ENCODE measurements at places on chromosomes 12 and 14.

DNA sequence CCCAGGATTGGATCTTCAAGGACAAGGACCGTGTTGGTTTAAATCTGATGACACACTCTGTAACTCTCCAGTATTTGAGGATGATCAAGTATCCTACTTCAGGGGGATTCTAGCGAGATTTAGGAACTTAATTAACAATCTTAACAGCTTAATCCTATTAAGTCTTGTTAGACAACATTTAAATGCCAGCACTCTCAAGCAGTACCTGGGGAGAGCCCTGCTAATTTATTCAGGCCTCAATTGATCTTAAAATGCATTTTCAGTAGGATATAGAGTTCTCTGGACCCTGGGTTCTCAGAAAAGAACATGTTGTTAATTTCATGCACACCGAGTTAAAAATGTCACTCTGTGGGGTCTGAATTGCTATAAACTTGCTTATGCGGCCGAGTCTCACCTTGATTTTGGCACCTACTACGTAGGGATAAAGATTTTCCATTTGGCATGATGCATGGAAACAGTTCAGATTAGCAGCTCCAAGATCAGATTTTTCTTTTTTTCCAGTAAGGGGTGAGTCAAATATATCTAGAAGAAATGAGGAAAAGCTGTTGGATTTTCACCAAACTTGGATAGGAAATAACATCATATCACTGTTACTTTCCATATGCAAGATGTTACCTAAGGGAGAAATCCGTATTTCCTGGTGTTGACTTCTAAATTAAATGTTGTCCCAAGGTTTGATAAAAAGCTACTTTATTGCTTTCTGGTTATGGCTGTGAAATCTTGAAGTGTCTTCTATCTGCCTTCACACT lies 76.1 kb downstream of the SLC24A4 start:
- DNase-seq, result no peak

- no peak for DNase-seq
Observed at GRCh38 chr12:42473561-42473960, 116.0 kb downstream of the PRICKLE1 start.

GRCh38 chr12:24864796-24865125 lies 84.1 kb downstream of the BCAT1 start:
- DNase-seq, result no peak

DNA sequence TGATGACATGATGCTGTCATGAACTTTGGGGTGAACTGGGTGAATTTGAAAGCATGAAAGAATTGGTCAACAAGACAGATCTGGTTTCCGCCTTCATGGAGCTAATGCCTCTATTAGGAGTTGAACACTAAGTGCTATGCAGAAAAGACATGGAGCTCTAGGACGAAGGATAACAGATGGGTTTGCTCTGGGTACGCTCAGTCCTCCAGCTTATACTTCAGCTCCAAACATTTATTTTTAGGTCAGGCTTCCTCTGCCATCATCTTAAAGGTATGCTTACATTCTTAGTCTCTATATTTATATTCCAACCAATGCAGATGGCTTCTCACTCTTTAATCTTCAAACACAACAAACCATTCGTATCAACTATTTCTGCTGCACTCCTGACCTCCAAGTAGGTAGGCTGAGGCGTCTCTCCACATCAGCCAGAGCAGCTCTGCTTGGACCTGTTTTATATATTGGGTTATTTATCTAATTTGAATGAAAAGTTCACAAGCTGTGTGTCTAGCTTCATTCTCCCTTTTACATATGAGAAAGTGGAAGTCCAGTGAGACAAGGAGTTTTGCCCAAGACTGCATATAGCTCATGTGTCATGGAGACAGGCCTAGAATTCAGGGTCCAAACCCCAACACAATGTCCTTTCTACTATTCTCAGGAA lies 226.3 kb downstream of the SPTSSA start:
- DNase-seq, result no peak

GRCh38 chr12:58396239-58396638 lies 454.9 kb downstream of the ATP23 start:
- DNase-seq, result no peak
